ENCODE measurements at places on chromosomes 16 and 17.

- DNase-seq = no peak
Observed at GRCh38 chr17:48992444-48992843, 4.7 kb upstream of the IGF2BP1 start.

- DNase-seq = no peak
Observed at GRCh38 chr17:50379351-50380132, 6.5 kb downstream of the EME1 start.

DNA sequence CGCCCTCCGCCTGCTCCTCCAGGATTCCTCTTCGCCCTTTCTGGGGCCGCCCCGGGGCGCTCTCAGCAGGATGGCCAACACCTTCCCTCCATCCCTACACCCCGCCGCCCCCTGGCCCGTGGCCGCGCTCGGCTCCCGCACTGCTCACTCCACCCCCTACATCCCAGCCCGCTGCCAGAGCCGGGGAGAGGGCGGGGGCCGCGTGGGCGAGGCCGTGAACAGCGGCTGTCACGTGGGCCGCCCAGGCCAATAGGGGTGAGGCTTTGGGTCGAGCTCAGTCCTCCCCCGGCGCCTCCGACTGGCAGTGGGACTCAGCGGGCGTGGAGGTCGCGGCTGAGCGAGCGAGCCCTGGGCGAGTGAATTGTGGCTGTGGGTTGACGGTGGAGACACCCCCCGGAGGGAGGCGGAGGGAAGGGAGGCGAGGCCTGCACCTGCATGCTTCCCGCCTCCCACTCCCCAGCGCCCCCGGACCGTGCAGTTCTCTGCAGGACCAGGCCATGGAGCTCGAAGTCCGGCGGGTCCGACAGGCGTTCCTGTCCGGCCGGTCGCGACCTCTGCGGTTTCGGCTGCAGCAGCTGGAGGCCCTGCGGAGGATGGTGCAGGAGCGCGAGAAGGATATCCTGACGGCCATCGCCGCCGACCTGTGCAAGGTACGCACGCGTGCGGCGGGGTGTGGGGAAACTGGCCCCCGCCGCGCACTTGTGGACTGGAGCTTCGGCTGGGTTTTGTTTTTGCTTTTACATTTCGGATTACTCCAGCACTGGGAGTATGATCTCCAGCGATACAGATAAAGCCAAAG lies at the start of gene ALDH3A2:
Gene ALDH3A2, plus strand, starts transcription at position 277 of the 799 bp plus-strand sequence. Its CDS starts 221 bp downstream, at position 498.
- DNase-seq = peak; percentile 93

GRCh38 chr16:11224096-11224893 lies 31.7 kb downstream of the SOCS1 start:
- peak; percentile 81 for DNase-seq

DNA sequence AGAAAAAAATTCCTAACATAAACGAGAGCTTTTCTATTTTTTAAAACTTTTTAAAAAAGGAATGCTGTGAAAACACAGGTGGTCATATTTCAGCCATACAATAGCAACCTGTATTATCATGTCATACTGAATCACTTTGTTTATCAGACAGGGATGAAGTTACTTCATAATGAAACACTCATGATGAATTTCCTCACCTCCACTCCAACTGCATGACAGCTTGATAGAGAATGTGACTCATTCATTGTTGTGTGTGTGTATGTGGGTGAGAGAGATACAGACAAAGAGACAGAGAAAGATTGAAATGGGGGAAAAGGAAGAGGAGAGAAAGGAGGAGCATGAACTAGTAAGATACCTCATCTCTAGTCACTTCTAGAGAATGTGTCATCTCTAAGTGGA lies 109.0 kb downstream of the SYCE1L start:
- no peak for DNase-seq

GRCh38 chr17:64506201-64506575 lies at the start of gene DDX5:
DDX5 (minus strand) TSS chr17:64506289; CDS start chr17:64506119, 170 bp downstream.
- DNase-seq = peak; percentile 98

GRCh38 chr16:22352723-22353122 lies 21.7 kb downstream of the CDR2 start:
- no peak for DNase-seq

DNA sequence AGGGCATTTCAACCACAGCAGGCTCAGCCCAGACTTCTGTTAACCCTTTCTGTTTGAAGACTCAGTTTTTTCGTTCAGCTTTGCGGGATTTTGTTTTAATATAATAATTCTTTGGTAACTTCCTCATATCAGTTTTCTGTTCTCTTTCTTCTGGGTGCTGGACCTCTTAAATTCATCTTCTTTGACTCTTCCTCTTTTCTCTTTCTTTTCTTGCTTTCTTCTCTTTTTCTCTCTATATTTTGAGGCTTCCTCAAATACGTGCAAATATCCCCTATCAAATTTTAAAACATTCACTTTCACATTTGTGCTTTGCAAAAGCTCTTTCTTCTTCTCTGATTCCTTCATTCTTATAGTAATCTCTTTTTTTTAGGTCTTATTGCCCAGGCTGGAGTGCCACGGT lies 136.3 kb downstream of the HS3ST3B1 start:
- DNase-seq = no peak

DNA sequence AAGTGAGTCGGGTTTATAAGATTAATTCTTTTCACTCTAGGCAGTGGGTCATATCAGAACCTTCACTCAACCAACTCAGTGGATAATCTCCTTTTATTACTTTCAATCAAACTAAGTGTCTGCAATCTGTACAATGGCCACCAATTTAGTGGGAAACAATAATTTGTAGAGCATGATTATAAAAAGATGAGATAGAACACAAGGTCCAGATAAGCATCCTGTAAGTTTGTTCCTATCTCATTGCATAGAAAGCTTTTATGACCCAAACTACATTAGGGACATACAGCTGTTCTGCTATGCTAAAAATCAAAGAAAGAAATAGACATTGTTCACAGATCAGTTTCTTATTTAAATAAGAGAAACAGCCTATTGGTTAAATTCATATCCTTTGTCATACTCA lies 341.4 kb upstream of the PSMD7 start:
- no peak for DNase-seq

- no peak for DNase-seq
Observed at GRCh38 chr17:2136241-2136640, 81.3 kb downstream of the HIC1 start.

- no peak for DNase-seq
Observed at GRCh38 chr16:47592232-47592631, 131.1 kb downstream of the PHKB start.

GRCh38 chr16:76729525-76729924 lies 452.3 kb downstream of the CNTNAP4 start:
- DNase-seq = no peak

DNA sequence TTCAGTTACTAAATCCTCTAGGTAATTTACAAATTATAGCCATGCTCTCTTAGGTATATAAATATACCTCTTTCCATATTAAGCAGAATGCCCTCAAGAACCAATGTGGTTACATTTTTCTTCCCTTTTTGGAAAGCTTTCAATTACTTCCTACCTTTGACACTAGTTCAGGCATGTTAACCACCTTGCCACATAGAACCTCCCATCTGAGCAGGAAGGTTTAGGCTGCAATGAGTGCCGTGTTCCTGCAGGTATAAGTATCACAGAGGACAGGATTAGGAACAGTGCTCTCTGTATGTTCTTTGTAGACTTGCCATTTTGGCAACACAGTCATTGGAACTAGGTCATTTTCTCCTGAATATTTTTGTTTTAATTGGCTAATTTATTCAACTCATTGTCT lies 20.1 kb downstream of the KRT25 start:
- DNase-seq = no peak

GRCh38 chr16:87926246-87927194 lies 9.8 kb downstream of the CA5A start:
- DNase-seq = no peak

- DNase-seq = no peak
Observed at GRCh38 chr16:86710602-86710950, 132.2 kb downstream of the FOXL1 start.

GRCh38 chr17:58534901-58535421 lies 20.5 kb upstream of the MTMR4 start:
- no peak for DNase-seq

- no peak for DNase-seq
Observed at GRCh38 chr16:56300891-56301850, 109.9 kb downstream of the GNAO1 start.

DNA sequence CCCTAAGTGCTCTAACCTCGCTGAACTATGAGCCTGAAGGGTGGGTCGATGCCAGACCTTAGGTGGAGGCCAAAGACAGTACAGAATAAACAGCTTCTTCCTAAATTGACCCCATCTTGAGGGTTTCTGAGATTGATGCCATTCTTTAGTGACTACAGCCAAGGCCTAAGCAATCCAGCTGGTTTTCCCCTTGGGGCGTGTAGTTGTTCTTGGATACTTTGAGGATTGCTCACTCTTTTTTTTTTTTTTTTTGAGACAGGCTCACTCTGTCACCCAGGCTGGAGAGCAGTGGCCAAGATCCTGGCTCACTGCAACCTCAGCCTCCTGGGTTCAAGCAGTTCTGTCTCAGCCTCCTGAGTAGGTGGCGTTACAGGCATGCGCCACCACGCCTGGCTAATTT lies 2.0 kb downstream of the OVCA2 start:
- no peak for DNase-seq

GRCh38 chr16:53154513-53154912 lies 99.7 kb downstream of the CHD9 start:
- no peak for DNase-seq

GRCh38 chr17:60769327-60769726 lies 91.7 kb downstream of the BCAS3 start:
- no peak for DNase-seq

- DNase-seq = no peak
Observed at GRCh38 chr17:17226451-17227265, 10.3 kb downstream of the FLCN start.

GRCh38 chr17:10421211-10421610 lies 539 bp downstream of the MYH8 start:
- no peak for DNase-seq

DNA sequence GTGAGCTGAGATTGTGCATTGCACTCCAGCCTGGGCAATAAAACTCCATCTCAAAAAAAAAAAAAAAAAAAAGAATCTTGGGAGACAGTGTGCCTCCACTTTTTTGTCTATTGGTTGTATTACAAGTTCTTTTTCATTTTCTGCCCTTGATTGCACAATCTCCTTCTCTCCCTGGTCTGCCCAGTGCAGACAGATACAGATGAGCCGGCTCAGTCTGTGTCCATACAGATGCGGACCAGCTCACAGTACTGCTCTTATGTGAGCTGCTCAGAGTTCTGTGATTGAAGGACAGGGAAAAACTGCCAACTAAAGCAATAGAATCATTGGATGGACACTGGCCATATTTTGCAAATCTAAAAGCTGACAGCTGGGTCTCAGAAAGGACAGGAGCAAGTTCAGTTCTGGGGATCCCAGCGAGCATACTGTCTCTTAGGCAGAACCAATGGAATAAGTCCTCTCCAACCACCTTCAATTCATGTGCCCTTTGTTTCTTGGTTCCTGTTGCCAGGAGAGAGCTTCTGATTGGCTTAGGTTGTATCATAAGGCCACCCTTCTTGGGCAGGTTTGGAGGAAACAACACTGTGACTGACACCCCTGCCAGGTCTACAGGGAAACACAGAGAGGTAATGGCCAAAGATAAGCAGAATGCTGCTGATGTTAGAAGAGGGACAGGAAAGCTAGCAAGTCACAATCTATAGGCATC lies 495.6 kb upstream of the HSBP1 start:
- no peak for DNase-seq

GRCh38 chr17:73203788-73204479 lies 11.1 kb downstream of the COG1 start:
- DNase-seq = peak; percentile 37

GRCh38 chr17:77905766-77906165 lies 52.7 kb upstream of the TNRC6C start:
- no peak for DNase-seq

- DNase-seq = no peak
Observed at GRCh38 chr16:15732416-15732815, 82.4 kb downstream of the NDE1 start.

- DNase-seq = no peak
Observed at GRCh38 chr16:17072104-17072503, 398.7 kb downstream of the XYLT1 start.

DNA sequence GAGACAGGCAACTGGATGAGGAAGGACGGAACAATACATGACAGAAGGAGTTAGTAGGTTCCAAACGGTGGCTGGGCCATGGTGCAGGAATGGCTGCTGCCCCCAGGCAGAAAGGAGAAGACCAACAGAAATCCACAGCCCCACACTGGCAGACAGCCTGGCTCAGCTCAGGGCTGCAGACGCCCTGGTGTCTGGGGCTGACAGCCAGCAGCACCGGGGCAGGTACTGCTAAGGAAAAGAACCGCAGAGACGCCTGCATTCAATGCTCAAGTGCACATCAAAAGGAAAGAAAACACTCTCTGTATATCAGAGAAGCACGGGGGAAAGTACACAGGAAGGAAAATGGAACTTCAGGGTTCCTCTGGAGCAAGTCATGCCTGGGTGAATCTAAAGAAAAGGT lies 53.4 kb downstream of the GAS7 start:
- no peak for DNase-seq

GRCh38 chr16:29812754-29813643 lies 1.0 kb downstream of the PRRT2 start:
- DNase-seq = no peak

DNA sequence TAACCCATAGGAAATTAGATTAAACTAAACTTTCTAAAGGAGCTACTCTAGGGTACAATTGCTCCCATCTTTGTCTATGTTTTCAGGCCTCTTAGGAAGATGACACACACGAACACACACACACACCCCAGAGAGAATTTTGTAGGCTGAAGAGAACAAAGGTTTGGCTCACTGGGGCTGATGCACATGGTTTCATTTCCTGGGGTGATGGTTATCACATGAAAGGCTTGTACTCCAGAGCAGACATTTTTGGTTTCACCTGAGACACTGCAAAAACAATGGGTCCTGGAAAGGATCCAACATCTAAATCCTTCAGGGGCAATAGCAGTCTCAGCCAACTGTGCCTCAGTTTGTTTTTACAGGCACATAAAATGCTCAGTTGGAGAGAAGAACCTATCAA lies 62.8 kb downstream of the GRB7 start:
- DNase-seq = peak; percentile 75

DNA sequence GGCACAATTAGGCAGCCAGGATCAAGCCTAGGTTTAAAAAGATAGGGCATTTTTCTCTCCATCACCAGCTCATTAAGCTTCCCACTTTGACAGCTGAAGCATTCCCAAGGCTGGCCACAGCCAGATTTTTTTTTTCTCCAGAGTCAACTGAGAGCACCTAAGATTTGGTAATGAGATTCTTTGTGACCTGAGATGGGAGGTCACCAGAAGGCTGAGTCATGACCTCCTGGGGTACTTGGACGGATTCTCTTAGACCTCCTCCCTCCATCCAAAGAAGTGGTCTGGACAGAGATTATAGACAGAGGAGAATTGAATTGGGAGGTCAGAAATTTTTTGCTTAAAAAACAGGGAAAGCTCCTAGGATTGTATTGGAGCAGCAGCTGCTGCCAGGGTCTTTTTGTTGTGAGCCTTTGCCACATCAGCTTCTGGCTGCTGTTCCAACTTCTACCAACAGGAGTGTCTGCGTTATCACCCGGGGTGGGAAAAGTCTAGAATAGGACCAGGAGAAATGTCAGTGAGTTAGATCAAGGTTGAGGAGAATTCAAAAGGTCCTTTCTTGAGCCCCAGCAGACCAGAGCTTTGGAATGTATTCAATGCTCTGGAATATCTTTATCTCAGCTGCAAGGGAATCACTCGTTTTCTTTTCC lies 221.2 kb upstream of the N4BP1 start:
- no peak for DNase-seq

Measured in activated CD4-positive, alpha-beta T cell treated with anti-CD3 and anti-CD28 coated beads, Interleukin-2, amount 10 ng/mL, durations not matched to agents 7 days and 5 days (primary cell).